Stimulated activated naive CD8-positive, alpha-beta T cell treated with anti-CD3 and anti-CD28 coated beads, Interleukin-15, amount 100 ng/mL, for 72 hours (primary cell): ENCODE measurements at places on chromosomes 2 and 18.

- DNase-seq: no peak
Observed at GRCh38 chr18:78610179-78610578, 369.4 kb upstream of the SALL3 start.

DNA sequence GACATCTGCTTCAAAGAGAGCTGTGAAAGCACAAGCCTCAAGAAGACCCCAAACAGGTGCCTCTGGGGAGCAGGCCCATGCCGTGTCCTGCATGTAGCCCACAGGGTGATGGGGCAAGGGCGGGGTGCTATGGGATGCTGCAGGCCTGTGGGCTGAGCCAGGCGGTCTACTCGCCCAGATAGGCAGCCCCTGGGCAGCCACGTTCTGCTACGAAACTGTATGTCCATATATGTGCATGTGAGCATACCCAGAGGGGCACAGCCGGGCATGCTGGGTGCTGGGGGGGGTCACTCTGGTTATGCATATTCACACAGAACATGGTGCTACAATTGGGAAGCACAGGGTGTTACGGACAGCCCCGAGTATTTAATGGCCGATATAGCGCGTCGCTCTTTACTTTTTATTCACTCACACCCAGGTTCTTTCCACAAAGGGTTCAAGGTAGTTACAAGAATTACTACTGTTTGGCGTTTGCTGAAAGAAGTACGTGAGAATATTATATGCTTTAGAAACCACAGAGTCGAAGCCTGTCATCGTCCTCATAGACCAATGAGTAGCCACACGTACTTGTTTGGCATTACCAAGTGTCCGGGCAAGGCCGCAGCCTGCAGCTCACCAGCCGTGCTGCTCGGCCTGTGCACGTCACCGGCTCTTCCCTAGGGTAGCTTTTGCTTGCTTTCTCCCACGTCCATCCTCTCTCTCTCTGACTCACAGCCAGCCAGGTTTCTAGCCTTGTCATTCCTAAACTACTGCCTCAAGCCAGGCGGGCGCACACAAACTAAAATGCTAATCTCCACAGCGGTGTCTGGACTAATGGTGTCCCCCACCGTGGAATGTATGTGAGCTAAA, 14.4 kb downstream of the MTERF4 start:
- no peak for DNase-seq

DNA sequence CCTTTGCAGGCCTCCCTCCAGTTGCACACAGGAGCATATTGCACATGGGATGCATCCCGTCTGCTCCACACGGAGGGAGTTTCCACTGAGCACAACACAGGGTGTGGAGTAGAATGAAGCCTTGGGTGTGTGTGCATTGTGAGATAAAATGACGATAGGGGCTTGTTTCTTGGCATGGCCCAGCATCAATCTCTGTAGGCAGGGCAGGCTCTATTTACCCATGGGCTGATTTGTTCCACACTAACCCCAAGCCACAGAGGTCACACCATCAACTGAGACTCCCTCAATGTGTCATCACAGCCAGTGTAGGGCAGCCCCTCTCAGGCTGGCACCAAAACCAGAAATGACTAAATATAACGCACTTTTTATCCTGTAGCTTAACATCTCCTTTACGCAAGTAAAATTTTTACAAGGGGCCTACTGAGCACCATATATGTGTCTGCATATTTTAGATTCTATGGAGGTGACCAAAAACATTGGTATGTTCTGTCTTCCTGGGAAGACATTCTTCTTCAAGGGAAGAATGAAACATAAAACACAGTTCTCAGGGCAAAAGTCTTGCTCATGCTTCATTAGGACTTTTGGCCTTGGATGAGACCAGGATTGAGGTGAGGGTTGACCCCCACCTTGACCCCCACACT, 2.7 kb upstream of the GKN1 start:
- DNase-seq: no peak

- DNase-seq: no peak
Observed at GRCh38 chr2:112050316-112050715, 4.8 kb upstream of the TMEM87B start.
